Pons (tissue), 1 donor: ENCODE measurements at places on chromosomes 2 and 18.
A peak's percentile ranks its signal among the peaks of the same experiment; 100 is the strongest.

DNA sequence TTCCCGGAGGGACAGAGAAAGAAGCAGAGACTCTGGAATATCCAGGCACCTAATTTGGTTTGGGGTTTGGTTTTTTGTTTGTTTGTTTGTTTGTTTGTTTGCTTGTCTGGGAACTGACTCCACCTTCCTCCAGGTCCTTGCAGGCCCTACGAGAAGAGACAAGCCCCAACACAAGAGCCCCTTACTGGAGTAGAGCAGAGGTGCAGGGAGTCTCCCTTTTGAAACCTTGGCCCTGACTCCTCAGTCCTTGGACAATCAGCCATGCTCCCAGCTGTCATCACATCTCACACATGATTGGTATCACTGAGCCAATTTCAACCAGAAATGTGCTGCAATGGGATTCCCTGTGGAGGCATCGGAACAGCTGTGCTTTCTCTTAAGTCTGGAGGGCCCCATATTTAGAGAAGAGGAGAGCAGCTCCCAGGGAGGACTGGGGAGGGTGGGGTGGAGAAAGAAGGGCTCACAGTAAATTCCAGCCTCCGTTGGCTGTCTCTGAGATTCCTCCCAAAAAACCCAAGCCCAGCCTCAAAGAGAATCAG lies 279.9 kb upstream of the NCKAP5 start:
- DNase-seq: no peak

- peak; percentile 18 for DNase-seq
These were observed 46.5 kb downstream of the UNC50 start for GRCh38 chr2:98654699-98655495.

DNA sequence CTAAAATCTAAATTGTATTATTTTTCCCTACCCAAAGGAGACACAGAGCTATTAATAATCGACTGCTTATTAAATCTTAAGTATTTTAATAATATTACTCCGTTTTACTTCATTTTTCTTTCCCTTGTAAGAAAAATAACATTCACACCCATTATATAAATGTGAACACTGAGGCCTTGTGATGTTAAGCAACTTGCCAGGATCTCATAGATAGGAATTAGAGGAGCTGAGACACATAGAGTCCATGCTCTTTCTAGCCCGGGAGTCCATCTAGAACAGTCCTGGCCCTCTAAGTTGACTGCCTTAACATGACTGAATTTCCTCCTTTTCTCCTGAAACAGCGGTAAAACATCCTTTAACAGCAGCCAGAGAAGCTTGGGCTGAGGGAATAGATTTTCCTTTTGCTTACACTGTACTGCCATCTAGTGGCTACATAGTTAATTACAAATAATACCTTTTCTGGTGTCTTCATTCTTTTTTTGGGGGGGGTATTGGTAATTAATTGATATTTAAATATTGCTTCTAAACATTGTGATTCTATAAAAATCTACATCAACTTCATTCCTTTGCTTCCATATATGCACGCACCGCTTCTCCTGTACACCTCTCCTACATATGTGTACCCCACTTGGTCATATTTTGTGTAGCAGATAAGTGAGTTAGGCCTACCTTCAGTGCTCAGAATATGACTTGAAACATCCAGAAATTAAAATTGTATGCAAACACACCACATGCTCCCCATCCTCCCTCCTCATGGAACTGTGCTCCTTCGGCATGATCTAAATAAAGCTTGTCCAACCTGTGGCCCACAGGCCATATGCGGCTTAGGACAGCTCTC lies 125.8 kb upstream of the HNMT start:
- DNase-seq: peak; percentile 62

- no peak for DNase-seq
These were observed 81.6 kb downstream of the PXDN start for GRCh38 chr2:1662606-1663180.

DNA sequence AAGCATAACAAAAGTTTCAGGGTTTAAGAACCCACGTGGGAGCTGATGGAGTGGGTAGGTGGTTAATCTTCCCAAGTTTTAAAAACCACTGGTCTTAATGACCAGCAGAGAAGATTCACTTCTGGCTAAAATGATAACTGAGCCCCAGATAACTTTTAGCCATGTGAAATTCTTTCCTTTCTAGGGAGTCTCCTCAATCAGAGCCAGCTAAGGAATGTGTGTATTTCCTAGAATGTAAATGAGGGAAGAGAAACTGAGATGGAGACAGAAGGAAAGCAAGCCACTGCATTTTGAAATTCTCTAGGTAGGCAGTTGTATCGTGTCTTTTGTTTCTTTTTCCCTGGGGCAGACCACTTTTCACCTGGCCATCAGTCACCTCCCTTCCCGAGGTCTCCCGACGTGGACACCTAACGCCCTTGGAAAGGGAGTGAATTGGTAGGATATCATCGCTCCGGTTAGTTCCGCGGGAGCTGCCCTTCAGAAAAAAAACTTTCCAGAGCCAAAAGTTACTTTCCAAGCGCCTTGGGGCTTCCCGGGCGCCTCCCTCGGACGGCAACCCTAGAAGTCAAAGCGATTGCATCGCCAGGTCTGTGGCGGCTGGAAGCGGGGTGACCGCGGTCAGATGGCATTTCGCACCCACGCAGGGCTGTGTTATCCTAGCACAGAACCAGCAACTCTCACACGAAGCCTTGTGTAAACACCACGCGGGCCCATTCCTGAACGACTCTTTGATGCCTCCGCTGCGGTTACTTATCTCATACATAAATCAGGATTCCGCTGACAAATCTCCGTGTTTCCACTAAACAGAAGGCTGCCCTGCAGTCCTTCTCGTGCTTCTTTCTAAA lies 1.3 kb downstream of the COLEC12 start:
- no peak for DNase-seq
